Right lobe of liver (tissue), 6 donors: ENCODE measurements at places on chromosomes 7 and 10. TPM values are rescaled to one million over a fixed set of nuclear protein-coding genes. Genes with fewer than 3 reads are reported as not detected.
A peak's percentile ranks its signal among the peaks of the same experiment; 100 is the strongest.

The WIPF3 gene
- 0.81 TPM for total RNA-seq

The GPR15LG gene
- not detected for total RNA-seq

The CALN1 gene
- 0.72 TPM for total RNA-seq

The CTNNA3 gene
- 3.6 TPM for total RNA-seq

The DKK1 gene
- total RNA-seq = not detected

The ABCA13 gene
- 1.2 TPM for total RNA-seq

The MRLN gene
- total RNA-seq = not detected

DNA sequence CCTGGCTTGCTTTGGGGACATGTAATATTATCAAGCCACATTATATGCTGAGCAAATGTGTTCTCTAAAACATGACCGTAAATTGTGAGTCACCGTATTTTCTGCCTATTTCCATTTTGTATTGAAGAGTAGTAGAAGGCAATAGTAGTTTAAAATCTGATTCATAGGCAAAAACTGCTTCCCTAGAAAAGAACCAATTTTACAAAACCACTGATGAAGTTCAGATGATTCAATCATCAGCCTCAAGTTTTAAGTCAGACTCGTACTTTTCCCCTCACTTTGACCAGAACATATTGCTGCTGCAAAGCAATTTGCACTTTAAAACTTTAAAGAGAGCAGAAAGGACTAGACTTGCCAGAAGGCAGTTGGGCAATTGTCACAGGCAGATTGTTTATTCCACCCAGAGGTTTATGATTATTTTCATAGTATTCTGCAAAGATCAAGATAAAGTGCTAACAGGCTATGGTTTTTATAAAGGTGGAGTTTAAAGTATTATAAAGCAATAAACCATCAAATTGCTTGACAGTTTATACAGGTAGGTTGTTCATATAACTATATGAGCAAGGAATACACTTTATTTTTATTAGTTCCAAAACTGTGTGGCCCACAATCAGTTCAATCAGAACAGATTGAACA lies 168.2 kb downstream of the ETV1 start:
- no peak for DNase-seq

- no peak for DNase-seq
These were observed 207.0 kb downstream of the ANK3 start for GRCh38 chr10:60182691-60183090.

DNA sequence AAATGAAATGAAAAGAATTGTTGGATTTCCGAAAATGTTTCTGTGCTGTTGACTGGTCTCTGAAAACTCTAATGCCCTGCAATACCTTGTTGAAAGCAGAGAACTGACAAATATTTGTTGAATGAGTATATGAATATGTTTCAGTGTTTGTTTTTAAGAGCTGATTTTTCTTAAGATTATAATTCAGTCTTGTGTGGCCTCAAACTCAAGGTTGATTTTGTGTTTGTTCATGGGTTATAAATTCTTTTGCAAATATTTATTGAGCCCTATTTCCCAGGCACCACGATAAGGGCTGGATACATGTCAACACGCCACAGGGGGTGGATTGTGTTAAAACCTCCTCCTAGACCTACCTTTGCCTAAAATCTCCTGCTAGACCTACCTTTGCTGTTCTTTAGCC lies 203.9 kb upstream of the PLPP4 start:
- DNase-seq = no peak

DNA sequence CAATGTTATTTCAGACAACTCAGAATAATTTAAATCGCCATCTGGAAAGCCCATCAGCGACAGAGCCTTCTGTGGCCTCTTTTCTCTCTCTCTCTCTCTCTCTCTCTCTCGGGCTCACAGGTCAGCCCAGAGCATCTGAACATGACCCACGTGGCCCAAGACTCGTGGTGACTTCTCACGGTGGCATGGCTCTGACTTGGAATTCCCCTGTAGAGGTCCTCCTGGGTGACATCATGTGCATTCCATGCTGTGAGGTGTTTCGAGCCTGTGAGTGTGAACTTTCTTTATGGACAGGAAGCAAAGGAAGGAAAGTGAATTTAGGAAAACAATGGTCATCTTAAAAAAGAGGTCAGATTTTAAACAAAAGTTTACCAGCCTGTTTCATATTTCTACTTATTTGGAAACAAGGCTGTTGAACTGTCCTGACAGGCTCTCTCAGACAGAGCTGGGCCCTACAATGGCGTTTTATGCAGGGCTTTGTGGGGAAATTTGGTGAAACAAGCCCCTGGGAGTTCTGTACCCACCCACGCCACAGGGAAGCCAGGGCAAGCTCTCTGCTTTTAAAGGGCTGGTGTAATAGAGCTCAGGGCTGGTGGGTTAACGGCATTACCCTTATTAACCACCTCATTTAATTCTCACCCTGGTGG lies 359.7 kb upstream of the ZNF32 start:
- DNase-seq = no peak

GRCh38 chr7:36058020-36058592 lies 94.9 kb upstream of the EEPD1 start:
- DNase-seq = no peak

GRCh38 chr7:101125989-101126650 lies 784 bp upstream of the SERPINE1 start:
- peak; percentile 95 for DNase-seq

GRCh38 chr10:76405922-76406321 lies 974.5 kb downstream of the LRMDA start:
- DNase-seq = no peak

GRCh38 chr7:130084037-130084875 lies 13.9 kb downstream of the KLHDC10 start:
- no peak for DNase-seq

- DNase-seq = no peak
These were observed 19.1 kb downstream of the MCMBP start for GRCh38 chr10:119853574-119853973.

DNA sequence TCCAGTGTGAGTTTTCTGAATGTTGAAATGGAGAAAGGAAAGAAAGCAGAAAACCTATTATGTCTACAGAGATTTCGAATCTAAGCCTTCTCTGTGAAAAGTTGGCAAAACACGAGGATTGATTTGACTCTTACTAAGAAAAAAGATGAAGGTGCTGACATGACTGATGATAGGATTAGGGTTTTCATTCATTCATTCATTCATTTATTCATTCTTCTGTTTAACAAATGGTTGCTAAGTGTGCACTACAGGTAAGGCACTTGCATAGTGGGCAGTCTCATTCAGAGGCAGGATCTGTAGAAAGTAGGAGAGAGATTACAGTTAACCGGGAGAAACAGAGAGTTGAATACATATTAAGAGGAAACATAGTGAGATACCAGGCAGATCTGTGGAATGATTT lies 137.1 kb downstream of the ZNF365 start:
- DNase-seq = no peak
